HFFc6 (cell line): ENCODE measurements at places on chromosomes 4 and X. TPM values are rescaled to one million over a fixed set of nuclear protein-coding genes. Genes with fewer than 3 reads are reported as not detected.

DNA sequence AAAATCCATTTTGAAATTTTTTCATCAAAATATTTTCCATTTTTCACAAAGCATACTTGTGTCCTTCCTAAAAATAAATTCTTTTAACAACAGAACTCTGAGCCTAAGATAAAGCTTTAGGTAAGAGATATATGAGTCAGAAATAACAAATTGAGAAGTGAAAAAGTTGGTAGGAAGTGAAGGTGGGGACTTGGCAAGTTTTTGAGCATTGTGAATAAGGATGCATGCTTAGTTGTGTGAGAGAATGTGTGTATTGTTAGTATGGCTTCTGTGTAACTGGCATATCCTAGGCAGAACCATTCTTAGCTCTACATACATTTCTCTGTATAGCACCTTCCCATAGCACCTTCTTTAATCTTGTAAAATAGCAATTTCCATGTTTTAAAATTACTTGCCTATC is 6.8 kb downstream of the ASB5 start:
- no peaks in the 10 kb centered on the region; the same call in 1 of the 2 replicates for H3K27me3 ChIP-seq
- H3K4me3 ChIP-seq: no peak overlapping the region
- no peak overlapping the region for H3K27ac ChIP-seq
- no peaks in the 10 kb centered on the region; the same call in 1 of the 2 replicates for H3K36me3 ChIP-seq
- no peak for DNase-seq

Gene NHSL2
- 0.28 and 0.60 TPM in 2 replicates for total RNA-seq

Gene AFM
- total RNA-seq: not detected in 3 replicates

DNA sequence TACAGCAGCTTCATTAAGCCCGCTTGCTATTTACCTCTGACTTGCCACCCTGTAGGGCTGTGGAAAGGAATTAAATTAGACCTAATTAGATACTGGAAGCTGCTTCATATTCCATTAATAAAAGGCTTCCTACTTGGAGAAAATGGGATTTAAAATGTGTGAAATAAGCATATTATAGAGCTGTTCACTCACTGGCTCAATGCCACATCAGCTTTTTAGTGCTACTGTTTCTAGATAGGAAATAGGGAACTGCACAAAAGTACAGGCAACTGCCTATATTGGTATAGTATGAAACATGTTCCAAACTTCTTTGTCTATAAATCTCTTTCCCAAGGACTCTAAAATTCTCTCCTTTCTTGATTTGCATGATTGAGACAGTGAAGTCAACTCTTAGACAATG is 407.9 kb upstream of the AADAT start:
- H3K4me1 ChIP-seq: no peaks in the 10 kb centered on the region
- H3K27me3 ChIP-seq: no peaks in the 10 kb centered on the region
- no peak overlapping the region for H3K27ac ChIP-seq
- H3K36me3 ChIP-seq: no peaks in the 10 kb centered on the region
- no peak overlapping the region for H3K4me3 ChIP-seq

- DNase-seq: peak; percentile 17
- peak overlapping the region; percentile 30; the same call in 1 of the 2 replicates for H3K27ac ChIP-seq
- H3K4me3 ChIP-seq: no peak overlapping the region; the same call in 1 of the 2 replicates
- peaks cover 18% of the 10 kb centered on the region for H3K4me1 ChIP-seq
These were observed 130.3 kb downstream of the DIPK2B start for GRCh38 chrX:45070116-45071007.

GRCh38 chr4:170080496-170080895 is 9.3 kb downstream of the AADAT start:
- no peaks in the 10 kb centered on the region; the same call in 1 of the 2 replicates for H3K27me3 ChIP-seq
- H3K27ac ChIP-seq: no peak overlapping the region
- no peak overlapping the region for H3K4me3 ChIP-seq
- no peak for DNase-seq
- peaks cover 51% of the 10 kb centered on the region for H3K36me3 ChIP-seq

DNA sequence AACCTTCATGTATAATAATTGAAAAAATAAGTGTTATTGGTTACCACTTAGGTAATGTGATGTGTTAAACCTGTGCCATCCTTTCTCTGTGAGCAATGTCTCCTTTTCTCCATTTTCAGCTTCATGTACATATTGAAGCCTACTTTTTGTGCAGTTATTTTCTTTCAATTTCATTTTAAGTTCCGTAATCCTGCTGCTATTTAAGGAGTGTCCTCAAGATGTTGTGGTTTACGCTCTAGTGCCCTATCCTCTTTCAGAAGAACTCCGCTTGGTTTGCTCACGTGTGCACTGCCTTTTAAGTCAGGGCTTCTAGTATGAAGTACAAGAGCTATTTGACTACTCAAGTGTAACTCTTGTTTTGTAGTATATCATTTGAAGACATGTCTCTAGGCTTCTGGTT is 2253.2 kb upstream of the TENM3 start:
- H3K36me3 ChIP-seq: no peaks in the 10 kb centered on the region
- no peaks in the 10 kb centered on the region; the same call in 1 of the 2 replicates for H3K27me3 ChIP-seq
- DNase-seq: no peak
- no peaks in the 10 kb centered on the region for H3K4me1 ChIP-seq
- no peak overlapping the region for H3K4me3 ChIP-seq
- H3K27ac ChIP-seq: no peak overlapping the region

DNA sequence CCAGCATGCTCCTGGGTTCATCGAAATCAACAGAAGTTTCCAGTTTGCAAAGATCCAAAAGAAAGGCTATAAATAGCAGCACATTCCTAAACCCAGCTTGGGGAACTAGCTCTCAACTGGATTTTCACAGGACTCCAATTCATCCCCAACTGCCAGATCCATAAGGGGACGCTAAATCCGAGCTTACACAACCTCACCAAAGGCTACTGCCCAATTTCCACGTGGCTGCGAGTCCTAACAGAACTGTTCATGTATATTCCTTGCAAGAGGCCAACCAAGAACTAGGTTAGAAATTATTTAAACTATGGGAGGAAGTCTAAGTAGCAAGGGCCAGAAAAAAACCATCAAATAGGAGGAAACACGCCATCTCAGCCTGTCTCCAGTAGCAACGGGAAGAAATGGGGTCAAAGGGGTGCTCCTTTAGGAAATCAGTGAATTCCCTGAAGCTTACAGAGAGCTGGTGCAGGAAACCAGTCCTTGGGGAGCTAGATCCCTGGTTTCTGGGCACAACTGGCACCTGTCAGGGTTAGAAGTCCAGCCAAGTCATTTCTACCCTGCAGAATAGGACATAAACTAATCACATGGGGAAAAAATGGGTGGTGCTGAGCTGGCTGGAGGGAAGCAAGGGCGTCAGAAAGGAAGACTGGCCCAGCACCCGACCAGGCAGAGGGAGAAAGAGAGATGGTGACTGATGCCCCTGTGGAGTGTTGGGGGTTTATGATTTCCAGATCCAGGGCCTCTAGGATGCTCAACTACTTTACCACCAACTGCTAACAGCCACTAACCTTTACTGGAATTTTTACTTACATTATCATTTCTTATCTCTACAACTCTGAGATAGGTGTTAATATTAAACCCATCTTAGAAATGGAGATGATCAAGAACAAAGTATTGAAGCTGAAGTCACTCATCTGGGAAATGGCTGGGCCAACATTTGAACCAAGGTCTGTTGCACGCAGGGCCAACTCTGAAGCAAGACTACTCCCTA is 20.5 kb downstream of the RELL1 start:
- H3K4me3 ChIP-seq: no peak overlapping the region
- peak overlapping the region; percentile 62 for H3K27ac ChIP-seq
- no peak for DNase-seq
- no peaks in the 10 kb centered on the region; the same call in 1 of the 2 replicates for H3K27me3 ChIP-seq
- peaks cover 65% of the 10 kb centered on the region for H3K4me1 ChIP-seq

Gene LAGE3
- total RNA-seq: 14.6 to 17.4 TPM (median 15.5 TPM) in 3 replicates

Gene DGKK
- not detected in 3 replicates for total RNA-seq

Gene RFC1
- 35.1 to 41.7 TPM (median 39.9 TPM) in 3 replicates for total RNA-seq

- peak; percentile 8 for DNase-seq
- H3K36me3 ChIP-seq: no peaks in the 10 kb centered on the region
- peak overlapping the region; percentile 92 for H3K27ac ChIP-seq
These were observed 1.6 kb upstream of the LIN54 start for GRCh38 chr4:83012200-83012686.

- no peak overlapping the region for H3K27ac ChIP-seq
- H3K27me3 ChIP-seq: no peaks in the 10 kb centered on the region
- no peak for DNase-seq
- peaks cover 29% of the 10 kb centered on the region for H3K36me3 ChIP-seq
These were observed 53.8 kb upstream of the NAP1L5 start for GRCh38 chr4:88751258-88752075.

- no peaks in the 10 kb centered on the region for H3K36me3 ChIP-seq
- H3K4me1 ChIP-seq: no peaks in the 10 kb centered on the region
- H3K27ac ChIP-seq: no peak overlapping the region
- DNase-seq: no peak
- H3K4me3 ChIP-seq: no peak overlapping the region
These were observed 35.4 kb upstream of the CDKL5 start for GRCh38 chrX:18389966-18390365.

- H3K36me3 ChIP-seq: no peaks in the 10 kb centered on the region
- DNase-seq: no peak
- H3K4me3 ChIP-seq: no peak overlapping the region
- H3K4me1 ChIP-seq: peaks cover 2% of the 10 kb centered on the region
- H3K27me3 ChIP-seq: no peaks in the 10 kb centered on the region; the same call in 1 of the 2 replicates
- H3K27ac ChIP-seq: no peak overlapping the region
These were observed 25.0 kb upstream of the CWH43 start for GRCh38 chr4:48960988-48961635.

GRCh38 chr4:41517747-41518146 is 20.2 kb upstream of the LIMCH1 start:
- H3K27me3 ChIP-seq: peaks cover 2% of the 10 kb centered on the region
- no peak overlapping the region for H3K27ac ChIP-seq
- no peak overlapping the region for H3K4me3 ChIP-seq
- H3K4me1 ChIP-seq: peaks cover 72% of the 10 kb centered on the region

DNA sequence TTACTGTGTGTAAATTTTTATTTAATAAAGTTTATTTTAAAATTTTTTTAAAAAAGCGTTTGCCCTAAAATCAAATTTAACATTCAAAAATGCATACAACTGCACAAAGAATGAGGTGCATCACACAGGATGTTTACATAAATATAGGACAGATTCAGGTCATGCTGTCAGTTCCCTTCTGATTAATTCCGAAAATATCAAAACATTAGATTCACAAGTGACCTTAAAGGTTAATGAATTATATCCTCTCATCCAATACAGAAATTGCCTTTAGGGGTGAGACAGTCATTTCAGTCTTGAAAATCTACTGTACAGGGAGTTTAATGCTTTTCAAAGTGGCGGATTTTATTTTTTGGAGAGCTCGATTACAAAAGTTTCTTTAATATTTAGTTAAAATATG is 208.7 kb upstream of the FTHL17 start:
- H3K4me1 ChIP-seq: peaks cover 12% of the 10 kb centered on the region
- H3K27ac ChIP-seq: no peak overlapping the region
- H3K4me3 ChIP-seq: no peak overlapping the region
- no peak for DNase-seq

DNA sequence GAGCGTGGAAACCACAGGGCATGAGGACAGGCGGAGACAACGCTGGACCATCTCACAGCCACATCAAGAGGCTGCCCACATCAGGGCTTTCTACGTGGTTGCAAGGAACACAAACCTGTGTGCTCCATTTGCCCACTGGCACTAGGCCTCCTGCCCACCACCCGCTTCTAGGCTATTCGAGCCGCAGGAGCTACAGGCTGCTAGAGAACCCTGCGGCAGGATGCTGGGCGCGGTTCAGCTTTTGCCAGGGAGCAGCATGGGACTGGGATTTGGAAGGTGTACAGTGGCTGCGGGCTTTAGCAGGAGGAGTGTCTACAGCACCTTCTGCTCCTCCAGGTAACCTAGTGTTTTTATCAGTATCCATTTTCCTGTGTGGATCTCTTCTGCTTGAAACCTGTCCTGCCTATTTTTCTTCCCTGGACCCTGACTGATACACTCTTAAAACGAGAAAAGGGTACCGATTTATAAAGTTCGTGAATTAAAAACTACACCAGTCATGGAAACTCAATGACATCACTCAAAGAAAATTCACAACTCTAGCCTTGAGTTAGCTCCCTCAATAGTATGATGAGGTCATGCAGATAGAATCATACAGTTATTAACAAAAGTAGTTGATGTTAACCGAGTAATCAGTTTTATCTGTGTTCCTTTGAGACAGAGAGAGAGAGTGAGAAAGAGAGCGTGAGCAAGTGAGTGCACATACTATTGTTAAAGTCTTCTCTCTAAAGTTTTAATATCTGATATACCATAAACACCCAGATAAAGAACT is 12.8 kb downstream of the NOP14 start:
- H3K27me3 ChIP-seq: peaks cover 2% of the 10 kb centered on the region; the same call in 1 of the 2 replicates
- no peak for DNase-seq
- H3K4me3 ChIP-seq: no peak overlapping the region
- H3K27ac ChIP-seq: no peak overlapping the region
- peaks cover 66% of the 10 kb centered on the region for H3K36me3 ChIP-seq

GRCh38 chr4:4605849-4606248 is 64.0 kb upstream of the STX18 start:
- H3K4me1 ChIP-seq: peaks cover 16% of the 10 kb centered on the region
- no peak overlapping the region for H3K4me3 ChIP-seq
- peaks cover 6% of the 10 kb centered on the region; the same call in 1 of the 2 replicates for H3K27me3 ChIP-seq
- DNase-seq: no peak

- DNase-seq: no peak
- H3K36me3 ChIP-seq: peaks cover 1% of the 10 kb centered on the region; the same call in 1 of the 2 replicates
- no peak overlapping the region for H3K27ac ChIP-seq
- H3K27me3 ChIP-seq: peaks cover 24% of the 10 kb centered on the region
These were observed 87.1 kb downstream of the DHX15 start for GRCh38 chr4:24497221-24497620.

GRCh38 chrX:73127700-73128241 is 48.5 kb upstream of the PABPC1L2A start:
- H3K4me1 ChIP-seq: no peaks in the 10 kb centered on the region
- no peaks in the 10 kb centered on the region for H3K36me3 ChIP-seq
- H3K27me3 ChIP-seq: peaks cover 2% of the 10 kb centered on the region; the same call in 1 of the 2 replicates
- no peak for DNase-seq
- H3K27ac ChIP-seq: no peak overlapping the region
- H3K4me3 ChIP-seq: no peak overlapping the region

- no peak overlapping the region for H3K4me3 ChIP-seq
- no peak for DNase-seq
- no peaks in the 10 kb centered on the region for H3K27me3 ChIP-seq
- no peaks in the 10 kb centered on the region for H3K4me1 ChIP-seq
- no peak overlapping the region for H3K27ac ChIP-seq
- H3K36me3 ChIP-seq: no peaks in the 10 kb centered on the region
These were observed 221.0 kb upstream of the GALNT7 start for GRCh38 chr4:172947594-172947993.

- H3K27me3 ChIP-seq: no peaks in the 10 kb centered on the region
- H3K27ac ChIP-seq: peak overlapping the region; percentile 39
- peaks cover 52% of the 10 kb centered on the region for H3K4me1 ChIP-seq
These were observed 65.9 kb downstream of the MTHFD2L start for GRCh38 chr4:74223801-74224200.

DNA sequence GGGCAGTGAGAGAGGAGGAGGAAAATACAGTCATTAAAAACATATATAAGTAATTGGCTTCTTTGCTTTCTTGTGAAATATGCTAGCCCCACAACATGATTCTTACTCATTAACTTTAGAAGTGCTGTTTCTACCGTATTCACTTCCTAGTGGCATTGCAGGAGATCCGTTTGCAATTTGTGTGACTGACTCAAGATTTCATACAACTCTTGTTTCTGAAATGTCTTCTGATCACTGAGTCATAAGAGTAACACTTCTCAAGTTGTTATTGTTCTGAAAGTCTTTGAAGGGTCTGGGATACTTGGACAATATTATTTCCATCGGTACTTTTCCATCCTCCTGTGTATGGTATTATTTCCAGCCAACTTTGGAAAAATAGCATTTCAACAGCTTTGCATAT is 310.8 kb downstream of the PACRGL start:
- no peak for DNase-seq
- no peak overlapping the region for H3K27ac ChIP-seq
- no peaks in the 10 kb centered on the region for H3K27me3 ChIP-seq

Gene RIPPLY1
- total RNA-seq: not detected in 3 replicates

- no peaks in the 10 kb centered on the region for H3K36me3 ChIP-seq
- H3K4me1 ChIP-seq: no peaks in the 10 kb centered on the region
- no peak overlapping the region for H3K27ac ChIP-seq
These were observed 208.1 kb upstream of the TET2 start for GRCh38 chr4:104938624-104939023.
